ENCODE measurements at places on chromosomes 4 and X.
A peak's percentile ranks its signal among the peaks of the same experiment; 100 is the strongest.

DNA sequence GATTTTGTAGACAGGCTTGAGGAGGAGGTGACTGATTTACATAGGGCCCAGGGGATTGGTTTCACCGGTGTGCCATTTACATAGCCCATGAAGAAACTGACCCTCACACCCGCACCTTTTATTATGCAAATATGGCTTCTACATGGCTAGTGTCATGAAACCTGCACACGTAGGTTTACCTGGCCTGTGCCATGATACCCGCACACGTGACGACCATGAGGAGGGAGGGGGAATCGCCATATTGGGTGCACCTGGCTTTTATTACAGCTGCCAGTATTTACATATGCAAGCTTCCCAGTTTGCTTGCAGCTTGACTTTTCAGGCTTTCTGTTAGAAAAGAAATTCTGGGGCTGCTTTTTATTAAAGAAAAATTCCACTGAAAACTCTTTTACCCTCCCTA lies 359.7 kb downstream of the ADAM29 start:
- no peak for DNase-seq

- DNase-seq = peak; percentile 11
Observed at GRCh38 chr4:152032722-152033131, 271.9 kb upstream of the GATB start.

- no peak for DNase-seq
Observed at GRCh38 chrX:3449287-3449686, 102.8 kb upstream of the MXRA5 start.

- no peak for DNase-seq
Observed at GRCh38 chr4:7540206-7540605, 105.5 kb upstream of the PSAPL1 start.

DNA sequence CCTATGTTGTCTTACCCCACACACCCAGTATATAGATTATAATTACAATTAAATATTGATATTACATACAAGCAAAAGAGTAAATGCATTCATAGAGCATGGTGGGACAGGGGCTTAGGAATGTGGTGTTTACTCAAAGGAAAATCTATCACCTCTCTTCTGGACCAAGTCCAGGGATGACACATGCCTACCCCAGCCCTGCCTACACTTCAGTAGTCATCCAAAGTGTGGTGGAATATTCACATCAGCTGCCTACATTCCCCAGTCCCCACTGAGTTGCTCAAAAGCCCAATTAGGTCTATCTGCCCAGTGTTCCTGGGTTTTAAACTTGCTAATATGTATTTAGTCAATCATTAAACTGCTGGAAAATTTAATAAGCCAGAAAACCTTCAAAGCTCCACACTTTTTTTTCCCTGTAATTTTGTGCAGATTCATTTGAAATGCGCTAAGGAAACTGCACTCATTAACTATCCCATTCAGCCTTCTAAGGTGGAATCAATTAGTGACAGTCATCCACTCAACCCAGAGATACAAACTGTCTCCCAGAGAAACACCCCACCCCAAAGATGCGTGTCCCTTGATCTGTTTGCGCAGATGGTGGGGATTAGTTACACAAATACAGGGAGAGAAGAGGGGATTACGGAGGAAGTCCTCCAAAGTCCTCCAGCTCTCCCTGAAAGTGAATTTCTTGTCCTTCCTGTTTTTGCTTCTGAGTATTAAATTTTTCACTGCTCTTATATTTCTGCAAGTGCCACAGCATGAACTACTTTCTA lies 91.7 kb upstream of the KDR start:
- peak; percentile 69 for DNase-seq

DNA sequence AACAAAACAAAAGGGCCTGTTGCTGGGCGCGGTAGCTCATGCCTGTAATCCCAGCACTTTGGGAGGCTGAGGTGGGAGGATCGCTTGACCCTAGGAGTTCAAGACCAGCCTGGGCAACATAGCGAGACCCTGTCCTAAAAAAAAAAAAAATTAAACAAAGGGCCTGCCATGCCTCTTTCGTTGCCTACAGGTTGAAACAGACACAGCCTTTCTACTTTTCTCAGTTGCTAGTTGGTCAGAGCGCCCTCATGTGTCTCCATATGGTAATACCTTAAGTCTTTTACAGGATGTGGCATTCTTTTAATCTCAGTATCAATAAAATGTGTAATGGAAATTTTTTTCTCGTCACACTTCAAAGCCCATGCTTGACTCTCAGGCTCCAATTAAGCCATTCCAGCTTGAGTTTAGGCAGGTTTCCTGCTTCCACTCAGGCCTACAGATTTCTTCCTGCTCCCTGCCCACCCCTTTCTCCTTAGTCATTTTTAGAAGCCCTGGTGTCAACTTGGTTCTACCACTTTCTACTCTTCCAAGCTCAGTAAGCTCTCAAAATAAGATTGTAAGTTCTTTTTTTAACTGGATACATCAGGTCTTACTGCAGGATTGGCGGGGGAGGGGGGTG lies 4.6 kb upstream of the SOWAHD start:
- peak; percentile 40 for DNase-seq

DNA sequence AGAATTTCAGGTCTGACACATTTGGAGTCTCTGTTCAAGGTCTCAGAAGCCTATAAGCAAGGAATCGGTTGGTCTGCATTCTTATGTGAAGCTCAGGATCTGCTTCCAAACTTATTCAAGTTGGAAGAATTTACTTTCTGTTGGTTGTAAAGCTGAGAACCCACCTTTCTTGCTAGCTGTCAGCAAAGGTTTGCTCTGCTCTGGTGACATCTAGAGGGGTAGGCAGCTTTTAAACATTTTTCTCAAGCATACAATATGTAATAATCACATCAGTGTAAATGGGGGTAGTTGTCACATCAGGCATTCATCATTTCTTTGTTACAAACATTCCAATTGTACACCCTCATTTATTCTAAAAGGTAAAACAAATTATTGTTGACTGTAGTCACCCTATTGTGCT lies 935.2 kb downstream of the TRAM1L1 start:
- DNase-seq = no peak

- no peak for DNase-seq
Observed at GRCh38 chr4:117328333-117328732, 243.0 kb upstream of the TRAM1L1 start.

DNA sequence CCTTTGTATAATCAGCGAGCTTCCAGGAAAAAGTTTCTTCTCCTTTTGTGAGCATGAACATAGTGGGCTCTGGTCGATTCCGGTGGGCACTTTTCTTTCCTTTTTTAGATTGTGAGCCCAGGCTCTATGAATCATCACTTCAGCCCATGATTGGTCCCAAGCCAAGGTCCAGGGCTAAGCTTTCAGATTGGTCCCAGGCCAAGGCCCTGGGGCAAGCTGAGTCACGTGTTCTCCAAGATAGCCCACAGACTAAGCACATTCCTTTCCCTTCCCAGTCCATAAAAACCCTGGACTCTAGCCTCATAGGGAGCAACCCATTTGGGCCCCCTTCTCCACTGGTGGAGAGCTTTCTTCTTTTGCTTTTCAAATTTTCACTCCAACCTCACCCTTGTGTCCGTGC lies 430.5 kb downstream of the NAP1L3 start:
- DNase-seq = no peak

DNA sequence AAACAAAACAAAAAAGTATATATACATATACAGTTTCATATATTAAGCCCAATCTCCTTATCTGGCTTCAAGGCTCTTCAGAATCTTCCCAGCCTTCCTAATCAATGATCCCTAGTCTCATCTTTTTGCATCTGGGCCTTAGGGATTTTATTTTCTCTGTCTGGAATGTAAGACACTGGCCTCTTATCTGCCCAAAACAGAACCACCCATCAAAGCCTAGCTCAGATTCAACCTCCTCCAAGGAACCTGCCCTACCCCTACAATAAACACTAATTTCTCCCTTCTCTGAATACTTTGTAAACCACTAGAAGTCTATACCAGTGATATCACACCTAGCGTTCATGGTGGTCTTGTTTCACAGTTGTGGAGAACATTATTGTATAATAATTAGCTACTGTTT lies 23.2 kb upstream of the GAB1 start:
- DNase-seq = no peak

- no peak for DNase-seq
Observed at GRCh38 chr4:14652522-14652921, 349.8 kb upstream of the CPEB2 start.

GRCh38 chr4:17066236-17066635 lies 167.8 kb upstream of the LDB2 start:
- DNase-seq = peak; percentile 70
